ENCODE measurements at places on chromosomes 6 and 20. TPM values are rescaled to one million over a fixed set of nuclear protein-coding genes. Genes with fewer than 3 reads are reported as not detected.

The TGM3 gene
- not detected for total RNA-seq

The GPX5 gene
- not detected for total RNA-seq

The GINS1 gene
- total RNA-seq: 24.9 TPM

The RRP36 gene
- total RNA-seq: 25.4 TPM

The CALHM4 gene
- not detected for total RNA-seq

The BICRAL gene
- total RNA-seq: 25.1 TPM

DNA sequence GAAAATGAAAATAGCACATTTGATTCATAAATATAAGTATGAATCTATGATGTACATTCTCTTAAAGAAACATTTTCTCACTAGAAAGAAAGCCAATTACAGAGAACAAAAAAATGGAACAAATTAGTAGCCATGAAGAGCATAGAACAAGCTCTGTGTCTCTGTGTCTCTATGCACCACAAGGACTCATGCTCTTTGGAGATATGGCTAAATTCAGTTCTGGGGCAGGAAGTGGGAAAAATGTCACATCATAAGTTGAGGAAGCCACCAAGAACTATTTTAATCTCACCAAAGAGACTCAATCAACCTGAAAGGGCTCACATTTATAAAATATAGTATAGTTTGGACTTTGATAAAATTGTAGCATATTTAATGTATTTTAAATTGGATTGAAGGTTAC, 1259.8 kb upstream of the GJE1 start:
- no peaks in the 10 kb centered on the region for H3K27me3 ChIP-seq
- H3K36me3 ChIP-seq: no peaks in the 10 kb centered on the region
- H3K27ac ChIP-seq: no peak overlapping the region
- no peak for DNase-seq
- no peak overlapping the region for H3K4me3 ChIP-seq

GRCh38 chr6:99353126-99353525, 3.7 kb upstream of the FAXC start:
- H3K4me1 ChIP-seq: no peaks in the 10 kb centered on the region
- H3K4me3 ChIP-seq: no peak overlapping the region
- no peak for DNase-seq
- H3K36me3 ChIP-seq: no peaks in the 10 kb centered on the region
- H3K27me3 ChIP-seq: peaks cover 23% of the 10 kb centered on the region
- H3K27ac ChIP-seq: no peak overlapping the region

- H3K27me3 ChIP-seq: no peaks in the 10 kb centered on the region
- H3K27ac ChIP-seq: no peak overlapping the region
- H3K4me1 ChIP-seq: no peaks in the 10 kb centered on the region
Measured at GRCh38 chr20:11301699-11302098, 616.0 kb upstream of the BTBD3 start.

DNA sequence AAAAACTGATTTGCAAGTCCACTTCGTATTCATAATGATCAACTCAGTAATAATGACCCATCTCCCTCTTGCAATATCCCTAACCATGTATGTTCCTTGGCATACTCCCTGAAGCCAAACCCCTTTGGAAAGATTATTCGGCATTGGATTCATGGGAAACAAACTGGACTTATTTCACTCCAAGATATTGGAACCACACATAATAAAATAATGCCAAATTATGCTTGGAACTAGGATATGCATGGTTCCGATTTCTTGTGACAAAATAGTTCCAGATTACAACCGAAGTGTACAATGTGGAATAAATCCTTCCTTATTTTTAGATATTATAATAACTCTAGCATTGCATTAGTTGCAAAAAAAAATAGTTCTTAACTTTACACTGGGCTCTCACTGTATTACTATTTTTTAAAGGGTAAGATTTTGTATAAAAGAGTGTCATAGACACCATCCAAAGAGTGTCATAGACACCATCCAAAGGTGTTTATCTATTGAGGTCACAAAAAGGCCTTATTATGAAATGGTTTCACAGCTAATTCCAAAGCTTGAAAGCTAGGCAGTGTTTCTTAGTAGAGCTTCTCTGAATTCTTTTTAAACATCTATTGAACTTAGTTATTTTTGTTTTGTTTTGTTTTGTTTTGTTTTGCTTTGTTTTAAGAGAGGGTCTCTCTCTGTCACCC, 410.9 kb upstream of the JARID2 start:
- H3K27ac ChIP-seq: no peak overlapping the region
- DNase-seq: no peak
- no peaks in the 10 kb centered on the region for H3K4me1 ChIP-seq
- no peak overlapping the region for H3K4me3 ChIP-seq
- H3K36me3 ChIP-seq: no peaks in the 10 kb centered on the region
- H3K27me3 ChIP-seq: no peaks in the 10 kb centered on the region

DNA sequence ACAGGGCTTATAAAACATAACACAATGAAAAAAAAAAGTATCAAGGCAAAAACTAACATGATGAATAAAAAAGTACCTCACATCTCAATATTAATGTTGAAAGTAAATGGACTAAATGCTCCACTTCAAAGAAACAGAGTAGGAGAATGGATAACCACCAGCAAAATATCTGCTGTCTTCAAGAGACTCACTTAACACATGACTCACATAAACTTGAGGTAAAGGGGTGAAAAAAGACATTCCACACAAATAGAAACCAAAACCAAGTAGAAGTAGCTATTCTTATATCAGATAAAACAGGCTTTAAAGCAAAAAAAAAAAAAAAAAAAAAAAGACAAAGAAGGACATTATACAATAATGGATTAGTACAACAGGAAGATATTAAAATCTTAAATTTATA, 86.9 kb downstream of the TBC1D32 start:
- H3K27me3 ChIP-seq: no peaks in the 10 kb centered on the region
- no peak for DNase-seq
- H3K4me1 ChIP-seq: no peaks in the 10 kb centered on the region
- H3K4me3 ChIP-seq: no peak overlapping the region
- H3K36me3 ChIP-seq: no peaks in the 10 kb centered on the region
- H3K27ac ChIP-seq: no peak overlapping the region

DNA sequence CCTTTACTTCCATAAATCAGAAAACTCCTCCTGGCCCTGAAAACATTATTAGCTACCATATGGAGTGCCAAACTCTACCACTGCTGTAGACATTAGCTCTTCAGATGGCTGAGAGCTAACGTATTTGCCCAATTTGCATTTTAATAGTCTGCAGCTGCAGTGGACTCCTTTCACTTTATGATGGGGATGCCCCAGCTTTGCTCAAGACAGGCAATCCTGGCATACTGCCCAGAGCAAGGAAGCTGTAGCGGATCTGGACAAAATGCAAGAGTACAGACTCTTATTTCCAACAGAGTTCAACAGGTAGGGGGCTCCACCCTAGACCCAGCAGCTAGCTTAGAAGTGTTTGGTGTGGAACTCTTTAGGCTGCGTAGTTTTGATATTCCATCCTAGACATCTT, 246.7 kb downstream of the FOXC1 start:
- H3K36me3 ChIP-seq: no peaks in the 10 kb centered on the region
- H3K27me3 ChIP-seq: no peaks in the 10 kb centered on the region
- no peak overlapping the region for H3K27ac ChIP-seq
